ENCODE measurements at places on chromosomes 13 and 19. TPM values are rescaled to one million over a fixed set of nuclear protein-coding genes. Genes with fewer than 3 reads are reported as not detected.

- no peak for DNase-seq
- no peak overlapping the region for H3K27ac ChIP-seq
- H3K4me1 ChIP-seq, result no peaks in the 10 kb centered on the region
- H3K4me3 ChIP-seq, result no peak overlapping the region
- H3K36me3 ChIP-seq, result no peaks in the 10 kb centered on the region
Observed at GRCh38 chr13:34523406-34523805, 418.7 kb upstream of the NBEA start.

- H3K36me3 ChIP-seq, result no peaks in the 10 kb centered on the region
- no peak overlapping the region for H3K27ac ChIP-seq
- H3K27me3 ChIP-seq, result no peaks in the 10 kb centered on the region
- H3K4me1 ChIP-seq, result no peaks in the 10 kb centered on the region
- no peak for DNase-seq
- H3K4me3 ChIP-seq, result no peak overlapping the region
Observed at GRCh38 chr13:81051873-81052272, 710.9 kb upstream of the SPRY2 start.

DNA sequence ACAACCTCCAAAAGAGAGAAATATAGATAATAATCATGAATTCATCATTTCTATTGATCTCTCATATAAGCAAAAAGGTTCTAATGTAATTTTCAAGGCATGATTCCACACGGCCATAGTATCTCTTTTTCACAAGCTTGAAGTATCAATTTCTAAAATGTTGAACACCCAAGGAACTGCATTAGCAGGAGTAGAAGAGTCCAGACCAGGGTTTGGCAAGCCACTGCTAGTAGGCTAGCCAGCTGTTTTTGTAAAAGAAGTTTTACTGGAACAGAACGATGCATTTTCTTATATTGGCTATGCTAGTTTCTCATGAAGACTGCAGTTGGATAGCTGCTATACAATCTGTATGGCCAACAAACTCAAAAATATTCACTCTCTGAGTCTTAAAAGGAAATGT is 481.5 kb upstream of the MIR17HG start:
- H3K4me3 ChIP-seq, result no peak overlapping the region
- H3K4me1 ChIP-seq, result no peaks in the 10 kb centered on the region
- H3K36me3 ChIP-seq, result no peaks in the 10 kb centered on the region
- no peaks in the 10 kb centered on the region for H3K27me3 ChIP-seq

DNA sequence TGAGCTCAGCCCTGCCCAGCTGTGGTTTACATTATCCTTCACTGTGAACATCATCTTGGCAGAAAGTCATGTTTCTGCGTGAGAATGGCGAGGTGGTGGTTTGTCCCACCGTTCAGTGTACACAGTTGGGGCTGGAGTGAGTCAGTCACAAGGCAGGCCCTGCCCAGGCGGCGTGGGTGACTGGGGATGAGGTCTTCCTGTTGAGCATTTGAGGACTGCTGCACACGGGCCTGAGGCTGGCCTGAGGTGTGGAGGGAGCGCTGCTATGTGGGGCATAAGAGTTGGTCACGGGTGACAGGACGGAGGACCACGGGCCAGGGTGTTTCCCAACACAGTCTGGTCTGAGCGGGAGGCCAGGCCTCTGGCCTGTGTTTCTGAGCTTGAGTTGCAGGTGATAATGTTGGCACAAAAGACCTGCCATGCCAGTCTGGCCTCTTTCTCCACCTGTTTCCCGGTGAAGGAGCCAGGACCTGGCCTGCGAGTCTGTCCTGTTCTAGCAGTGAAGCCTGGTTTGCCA is 13.4 kb upstream of the C19orf33 start:
- peaks cover 57% of the 10 kb centered on the region for H3K4me1 ChIP-seq
- peak overlapping the region; percentile 91 for H3K27ac ChIP-seq
- H3K4me3 ChIP-seq, result no peak overlapping the region

- DNase-seq, result no peak
- no peaks in the 10 kb centered on the region for H3K27me3 ChIP-seq
- no peak overlapping the region for H3K4me3 ChIP-seq
- no peaks in the 10 kb centered on the region for H3K4me1 ChIP-seq
- no peak overlapping the region for H3K27ac ChIP-seq
Observed at GRCh38 chr13:23622985-23623384, 52.8 kb downstream of the TNFRSF19 start.

GRCh38 chr13:91740756-91741155 is 342.3 kb downstream of the GPC5 start:
- no peak overlapping the region for H3K4me3 ChIP-seq
- DNase-seq, result no peak
- H3K36me3 ChIP-seq, result no peaks in the 10 kb centered on the region
- no peaks in the 10 kb centered on the region for H3K4me1 ChIP-seq

DNA sequence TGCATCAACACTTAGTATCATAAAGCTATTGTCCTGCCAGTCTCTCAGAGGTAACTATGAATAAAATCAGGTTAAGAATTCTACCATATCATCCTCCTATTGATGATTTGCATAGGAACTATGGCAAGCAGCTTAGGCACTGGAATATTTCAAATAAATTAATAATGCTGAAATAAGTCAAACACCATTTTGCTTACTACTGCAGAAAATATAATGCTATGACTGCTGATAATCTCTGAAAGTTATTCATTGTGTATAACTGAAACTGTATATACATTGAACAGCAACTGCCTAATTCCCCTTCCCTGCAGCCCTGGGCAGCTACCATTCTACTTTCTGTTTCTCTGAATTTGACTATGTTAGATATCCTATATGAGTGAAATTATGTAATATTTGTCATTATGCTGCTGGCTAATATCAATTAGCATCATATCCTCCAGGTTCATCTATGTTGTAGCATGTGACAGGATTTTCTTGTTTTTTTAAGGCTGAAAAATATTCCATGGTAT is 318.8 kb upstream of the SGCG start:
- DNase-seq, result no peak
- no peaks in the 10 kb centered on the region for H3K36me3 ChIP-seq
- H3K4me1 ChIP-seq, result no peaks in the 10 kb centered on the region
- no peaks in the 10 kb centered on the region for H3K27me3 ChIP-seq
- no peak overlapping the region for H3K27ac ChIP-seq

GRCh38 chr13:114071991-114072390 is 60.4 kb downstream of the RASA3 start:
- no peaks in the 10 kb centered on the region for H3K27me3 ChIP-seq
- no peak overlapping the region for H3K4me3 ChIP-seq
- H3K36me3 ChIP-seq, result no peaks in the 10 kb centered on the region
- no peak overlapping the region for H3K27ac ChIP-seq

LGI4 gene
- 4.3 TPM for total RNA-seq

ZNF442 gene
- total RNA-seq, result 3.9 TPM

All from suprapubic skin (tissue), 4 donors.